Stimulated activated CD8-positive, alpha-beta memory T cell treated with anti-CD3 and anti-CD28 coated beads, Interleukin-15, amount 100 ng/mL, for 1 hour (primary cell): ENCODE measurements at places on chromosomes 16 and 17.

DNA sequence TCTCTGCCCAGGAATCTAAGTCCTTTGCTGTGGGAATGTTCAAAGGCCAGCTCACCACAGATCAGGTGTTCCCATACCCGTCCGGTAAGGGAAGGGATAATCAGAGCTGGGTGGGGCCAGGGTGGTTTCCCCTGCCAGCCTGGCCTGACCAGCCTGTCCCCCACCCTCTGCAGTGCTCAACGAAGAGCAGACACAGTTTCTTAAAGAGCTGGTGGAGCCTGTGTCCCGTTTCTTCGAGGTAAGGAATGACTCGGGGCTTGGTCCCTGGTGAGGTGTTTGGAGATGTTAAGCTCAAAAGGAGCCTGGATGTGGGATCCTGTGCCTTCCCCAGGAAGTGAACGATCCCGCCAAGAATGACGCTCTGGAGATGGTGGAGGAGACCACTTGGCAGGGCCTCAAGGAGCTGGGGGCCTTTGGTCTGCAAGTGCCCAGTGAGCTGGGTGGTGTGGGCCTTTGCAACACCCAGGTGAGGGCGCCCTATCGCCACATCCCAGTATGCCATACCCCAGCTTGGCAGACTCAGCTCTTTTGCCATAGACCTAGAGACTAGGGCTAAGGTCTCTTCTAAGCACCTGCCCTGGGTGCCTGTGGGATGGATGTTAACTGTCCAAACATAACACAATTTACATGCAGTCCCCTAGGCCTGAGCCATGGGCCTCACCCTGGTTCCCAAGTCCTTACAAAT is 997 bp downstream of the ACADVL start:
- no peak for DNase-seq

DNA sequence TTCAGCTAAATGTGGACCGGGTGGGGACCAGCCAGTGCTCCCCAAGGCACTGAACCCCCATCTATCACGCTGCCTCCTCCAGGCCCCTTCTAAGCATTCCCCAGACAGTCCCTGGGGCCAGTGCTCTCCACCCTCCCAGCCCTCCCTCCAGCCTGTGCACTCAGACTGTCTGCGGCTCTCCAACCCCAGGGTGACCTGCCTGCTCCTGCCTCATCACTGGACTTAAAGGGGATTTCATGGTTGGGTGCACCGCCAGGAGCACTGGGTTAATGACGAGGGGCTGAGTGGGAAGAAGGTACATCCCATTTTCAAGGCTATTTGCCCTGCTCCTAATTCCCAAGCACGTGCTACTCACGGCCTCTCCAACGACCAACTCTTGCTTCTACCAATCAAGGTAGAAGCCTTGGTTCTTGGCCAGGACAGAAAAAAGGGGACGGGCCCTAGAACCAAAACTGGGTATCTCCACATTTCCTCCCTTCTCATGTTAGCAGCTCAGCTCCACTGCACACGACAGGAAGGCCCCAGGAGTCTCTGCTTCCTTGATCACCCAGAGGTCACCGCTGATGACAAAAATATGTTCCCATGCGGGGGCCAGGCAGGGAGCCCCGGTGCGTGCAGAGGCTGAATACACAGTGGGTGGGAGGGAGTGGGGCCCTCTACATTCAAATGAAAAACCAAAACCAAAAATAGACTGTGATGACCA is 3.5 kb upstream of the ABR start:
- DNase-seq: no peak

DNA sequence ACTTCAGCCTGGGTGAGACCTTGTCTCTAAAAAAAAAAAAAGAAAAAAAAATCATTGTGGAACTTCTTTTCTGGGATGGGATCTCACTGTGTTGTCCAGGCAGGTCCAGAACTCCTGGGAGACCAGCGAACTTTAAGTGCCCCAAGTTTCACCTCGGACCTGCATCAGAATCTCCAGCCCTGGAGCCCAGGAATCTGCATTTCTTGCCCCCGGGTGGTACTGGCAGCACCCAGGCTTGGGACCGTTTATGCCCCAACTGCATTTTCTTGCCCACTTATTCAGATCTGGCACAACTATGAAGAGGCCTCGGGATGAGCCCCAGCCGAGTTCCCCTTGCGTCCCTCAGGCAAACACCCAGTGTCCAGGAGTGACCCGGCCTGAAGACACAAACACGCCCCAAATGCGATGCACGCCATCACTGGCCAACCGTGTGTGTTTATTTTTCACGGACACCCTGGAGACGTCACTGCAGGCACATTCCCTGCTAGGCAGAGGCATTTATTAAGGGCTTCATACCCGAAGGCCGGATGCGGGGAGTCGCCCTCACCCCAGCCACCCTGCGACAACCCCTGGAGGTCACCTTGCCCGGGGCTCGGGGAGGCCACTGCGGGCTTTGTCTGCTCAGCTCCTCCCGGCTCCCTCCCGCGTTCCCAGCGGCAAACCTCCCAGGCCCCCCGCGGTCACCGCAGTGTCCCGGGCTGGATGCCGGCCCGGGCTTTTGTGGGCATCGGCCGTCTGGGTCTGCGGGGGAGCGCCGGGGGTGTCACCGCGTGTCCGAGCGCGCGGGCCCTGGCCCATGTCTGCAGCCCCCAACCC is 684 bp upstream of the SPIRE2 start:
- no peak for DNase-seq

GRCh38 chr17:37789021-37789565 is 44.2 kb upstream of the HNF1B start:
- DNase-seq: no peak
